ENCODE measurements at places on chromosomes 1 and 21.
A peak's percentile ranks its signal among the peaks of the same experiment; 100 is the strongest.

GRCh38 chr1:26321315-26322041 is 3.7 kb downstream of the CD52 start:
- DNase-seq, result peak; percentile 83

DNA sequence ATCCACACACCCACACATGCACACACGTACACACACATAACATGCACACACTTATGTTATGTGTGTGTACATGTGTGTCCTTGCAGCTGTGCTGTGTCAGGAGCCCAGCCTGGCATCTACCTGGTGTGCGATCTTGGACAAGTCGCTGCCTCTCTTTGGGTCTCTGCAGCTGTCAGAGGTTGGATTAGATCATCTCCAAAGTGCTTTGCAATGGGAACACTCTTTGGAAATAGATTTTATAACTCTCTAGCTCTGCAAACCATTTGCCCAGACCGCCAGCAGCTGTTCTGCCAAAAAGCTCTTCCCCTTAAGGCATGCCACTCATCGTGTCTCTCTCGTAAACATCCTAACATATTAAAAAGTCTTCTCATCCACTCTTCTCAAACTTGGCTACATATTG is 4.7 kb downstream of the PKP1 start:
- DNase-seq, result no peak

- DNase-seq, result no peak
Observed at GRCh38 chr1:48616710-48617109, 144.7 kb upstream of the SPATA6 start.

DNA sequence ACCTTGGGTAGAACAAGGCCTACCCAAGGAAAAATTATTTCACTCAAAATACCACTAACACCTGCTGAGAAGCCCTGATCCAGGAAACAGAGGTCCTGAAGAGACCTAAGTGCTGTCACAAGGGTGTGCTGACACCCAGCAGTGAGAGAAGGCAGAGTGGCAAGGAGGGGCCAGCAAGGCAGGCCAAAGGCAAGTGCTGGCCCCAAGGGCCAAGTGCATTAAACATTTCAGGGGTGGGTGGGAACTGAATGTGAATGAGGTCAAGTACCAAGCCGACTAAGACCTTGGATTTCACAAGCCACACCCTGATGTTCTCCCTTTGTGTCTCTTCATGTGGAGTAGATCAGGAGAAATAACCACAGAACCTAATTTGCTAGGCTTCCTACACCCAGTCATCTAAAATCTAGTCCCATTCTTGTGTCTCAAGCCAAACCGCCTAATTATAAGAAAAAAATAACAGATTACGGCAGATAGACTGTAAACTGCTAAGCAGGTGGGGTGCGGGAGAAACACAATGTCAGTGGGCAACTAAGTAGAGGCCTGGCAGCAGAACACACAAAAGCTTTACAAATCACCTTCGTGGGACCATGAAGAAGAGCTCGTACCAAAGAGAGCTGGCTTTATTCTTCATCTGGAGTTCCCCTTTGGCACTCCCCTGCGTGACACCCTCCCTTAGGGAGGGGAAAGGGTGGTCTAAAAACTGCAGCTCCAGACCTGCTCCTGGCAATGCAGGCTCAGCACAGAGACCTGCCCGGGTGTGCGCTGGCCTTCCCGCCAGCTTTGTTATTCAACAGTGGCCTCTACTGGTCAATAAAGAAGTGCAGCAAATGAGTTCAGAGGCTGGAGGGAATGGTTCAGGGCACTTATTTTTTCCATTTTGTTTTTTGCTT is 8.7 kb downstream of the UBE2G2 start:
- peak; percentile 73 for DNase-seq

- no peak for DNase-seq
Observed at GRCh38 chr21:16420031-16420724, 690.4 kb downstream of the USP25 start.

DNA sequence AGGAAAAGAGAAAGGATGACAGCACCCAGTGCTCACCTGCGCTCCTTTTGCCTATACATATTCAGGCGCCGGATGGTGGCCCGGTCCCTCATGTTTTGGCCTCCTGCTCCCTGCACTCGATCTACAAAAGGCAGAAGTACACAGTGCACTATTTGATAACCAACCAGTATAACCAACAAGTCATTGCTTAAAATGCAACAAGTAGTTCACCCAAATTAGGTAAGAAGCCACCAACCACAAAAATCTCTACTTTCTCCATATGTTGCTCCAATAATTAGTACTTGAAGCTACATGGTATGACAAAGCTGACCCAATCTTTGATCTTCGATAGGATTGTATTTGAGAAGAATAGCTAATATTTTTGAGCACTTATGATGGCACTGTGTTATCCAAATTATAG is 2.0 kb downstream of the GNL2 start:
- DNase-seq, result no peak

DNA sequence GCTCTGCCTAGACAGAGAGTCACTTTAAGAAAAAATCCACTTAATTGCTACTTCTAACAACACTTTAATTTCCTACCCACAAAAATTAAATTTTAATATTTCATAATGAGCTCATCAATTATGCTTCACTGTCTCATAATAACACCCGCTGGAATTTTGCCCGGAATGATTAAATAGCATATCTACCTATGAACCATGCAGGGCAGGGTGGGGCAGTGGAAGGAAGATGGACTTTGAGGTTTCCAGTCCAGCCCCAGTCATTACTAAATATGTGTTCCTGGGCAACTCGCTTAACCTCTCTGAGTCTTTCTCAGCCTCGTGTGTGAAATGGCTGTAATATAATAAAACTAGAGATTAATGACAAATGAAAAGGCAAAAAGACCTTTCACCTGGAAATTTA is 32.8 kb upstream of the SLC45A1 start:
- DNase-seq, result no peak

DNA sequence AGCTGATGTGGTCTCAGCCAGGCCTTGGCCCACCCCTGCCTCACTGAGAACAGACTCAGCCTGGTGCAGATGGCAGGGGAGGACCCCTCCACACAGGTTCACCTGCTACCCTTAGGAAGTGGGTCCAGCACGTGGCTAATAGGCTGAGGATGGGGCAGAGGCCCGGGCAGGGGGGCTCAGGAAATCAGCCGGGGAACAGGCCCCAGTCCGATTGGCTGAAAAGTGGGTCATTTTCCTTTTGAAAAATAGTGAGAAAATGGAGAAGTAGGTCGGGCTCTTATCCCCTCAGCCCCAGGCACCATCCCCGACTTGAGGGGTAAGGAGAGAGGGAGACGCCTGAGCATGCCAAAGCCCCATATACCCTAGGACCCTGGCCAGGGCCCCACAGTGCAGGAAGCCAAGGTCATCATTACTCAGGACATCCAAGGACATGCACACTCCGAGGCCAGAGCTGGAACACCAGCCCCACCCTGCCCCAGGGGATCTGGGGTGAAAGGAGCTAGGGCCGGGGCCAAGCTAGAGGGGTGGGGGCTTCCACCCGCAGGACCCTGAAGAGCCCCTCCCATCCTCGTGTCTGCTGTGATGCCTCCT is 11.0 kb downstream of the DLGAP3 start:
- DNase-seq, result no peak

DNA sequence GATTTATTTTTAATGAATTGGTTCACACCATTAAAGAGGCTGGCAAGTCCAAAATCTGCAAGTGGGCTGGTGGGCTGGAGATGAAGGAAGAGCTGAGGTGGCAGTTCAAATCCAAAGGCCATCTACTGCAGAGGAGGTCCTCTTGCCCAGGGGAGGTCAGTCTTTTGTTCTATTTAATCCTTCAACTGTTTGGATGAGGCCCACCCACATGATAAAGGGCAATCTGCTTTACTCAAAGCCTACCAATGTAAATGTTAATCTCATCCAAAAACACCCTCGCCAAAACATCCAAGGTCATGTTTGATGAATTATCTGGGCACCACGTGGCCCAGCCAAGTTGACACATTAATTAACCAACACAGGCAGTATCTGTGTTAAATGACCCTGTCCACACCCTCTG is 99.0 kb downstream of the RRAGC start:
- DNase-seq, result no peak

Measured in T47D (cell line).